ENCODE measurements at places on chromosomes 6 and 20. TPM values are rescaled to one million over a fixed set of nuclear protein-coding genes. Genes with fewer than 3 reads are reported as not detected.

DNA sequence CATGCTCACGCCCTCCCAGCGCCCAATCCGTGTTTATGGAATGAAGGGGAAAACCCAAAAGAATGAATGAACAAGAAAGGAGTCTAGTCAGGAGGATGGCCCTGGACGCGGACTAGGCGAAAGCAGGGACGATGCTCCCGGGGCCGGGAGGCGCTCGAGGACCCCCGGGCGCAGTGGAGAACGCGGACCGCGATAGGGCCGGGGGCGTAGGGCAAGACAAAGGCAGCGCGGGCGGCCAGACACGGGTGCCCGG, 758 bp downstream of the GCLC start:
- peak overlapping the region; percentile 86 for H3K27ac ChIP-seq
- peaks cover 15% of the 10 kb centered on the region for H3K4me1 ChIP-seq
- peak overlapping the region; percentile 79 for H3K4me3 ChIP-seq
- no peaks in the 10 kb centered on the region for H3K36me3 ChIP-seq
- H3K27me3 ChIP-seq: no peaks in the 10 kb centered on the region

DNA sequence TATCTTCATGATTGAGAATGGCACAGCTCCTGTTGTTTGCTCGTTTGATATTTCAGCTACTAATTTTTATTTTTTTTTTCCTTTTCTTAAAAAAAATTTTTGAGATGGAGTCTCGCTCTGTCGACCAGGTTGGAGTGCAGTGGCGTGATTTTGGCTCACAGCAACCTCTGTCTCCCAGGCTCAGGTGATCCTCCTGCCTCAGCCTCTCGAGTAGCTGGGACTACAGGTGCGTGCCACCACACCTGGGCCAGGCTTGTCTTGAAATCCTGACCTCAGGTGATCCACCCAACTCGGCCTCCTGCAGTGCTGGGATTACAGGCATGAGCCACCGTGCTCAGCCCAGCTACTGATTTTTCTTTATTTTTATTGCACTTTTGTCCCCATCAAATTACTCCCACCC, 150.2 kb upstream of the SIM1 start:
- no peak overlapping the region for H3K27ac ChIP-seq
- DNase-seq: no peak
- H3K27me3 ChIP-seq: no peaks in the 10 kb centered on the region
- H3K4me3 ChIP-seq: no peak overlapping the region
- H3K36me3 ChIP-seq: no peaks in the 10 kb centered on the region

DNA sequence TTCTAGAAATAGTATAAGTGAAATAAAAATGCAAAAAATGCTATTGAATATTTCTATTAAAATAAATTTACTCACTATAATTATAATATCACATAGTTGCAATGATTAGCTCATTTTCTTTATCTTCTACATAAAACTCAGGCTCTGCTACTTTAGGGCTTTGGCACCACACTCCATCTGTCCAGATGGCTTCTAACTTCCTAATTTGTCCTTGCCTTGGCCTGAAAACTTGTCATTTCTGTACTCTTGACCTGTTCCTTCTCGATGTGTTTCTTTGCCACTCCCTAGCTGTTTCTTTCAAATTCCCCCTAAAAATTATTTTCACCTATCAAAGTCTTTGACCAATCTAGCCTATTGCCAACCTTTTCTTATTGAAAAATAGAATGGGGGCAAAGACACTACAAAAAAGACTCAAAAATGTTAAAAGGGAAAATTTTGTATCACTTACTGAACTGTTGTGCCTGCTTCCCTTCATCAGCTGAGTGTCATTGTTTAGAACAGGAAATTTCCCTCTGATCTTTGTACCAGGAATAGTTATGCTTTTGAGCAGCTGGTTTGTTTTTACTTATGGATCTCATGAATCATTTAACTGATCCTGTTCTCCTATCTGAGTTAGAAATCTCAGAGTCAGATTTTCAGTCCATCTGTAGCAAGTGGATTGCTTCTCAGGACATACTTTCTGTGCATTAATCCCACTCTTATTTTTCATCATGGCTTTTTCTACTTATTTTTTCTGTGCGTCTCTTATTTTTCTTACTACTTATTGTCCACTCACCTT, 279.2 kb upstream of the CNR1 start:
- no peaks in the 10 kb centered on the region for H3K36me3 ChIP-seq
- no peaks in the 10 kb centered on the region for H3K27me3 ChIP-seq
- H3K4me1 ChIP-seq: no peaks in the 10 kb centered on the region
- DNase-seq: no peak
- H3K4me3 ChIP-seq: no peak overlapping the region

- no peak overlapping the region for H3K4me3 ChIP-seq
- H3K4me1 ChIP-seq: peaks cover 6% of the 10 kb centered on the region
- H3K36me3 ChIP-seq: peaks cover 3% of the 10 kb centered on the region
- no peak overlapping the region for H3K27ac ChIP-seq
- no peak for DNase-seq
- no peaks in the 10 kb centered on the region for H3K27me3 ChIP-seq
These were observed 427.4 kb downstream of the UTRN start for GRCh38 chr6:144712541-144712940.

GRCh38 chr20:39654171-39654570, 692.0 kb downstream of the DHX35 start:
- H3K27me3 ChIP-seq: no peaks in the 10 kb centered on the region
- H3K27ac ChIP-seq: no peak overlapping the region
- DNase-seq: no peak

DNA sequence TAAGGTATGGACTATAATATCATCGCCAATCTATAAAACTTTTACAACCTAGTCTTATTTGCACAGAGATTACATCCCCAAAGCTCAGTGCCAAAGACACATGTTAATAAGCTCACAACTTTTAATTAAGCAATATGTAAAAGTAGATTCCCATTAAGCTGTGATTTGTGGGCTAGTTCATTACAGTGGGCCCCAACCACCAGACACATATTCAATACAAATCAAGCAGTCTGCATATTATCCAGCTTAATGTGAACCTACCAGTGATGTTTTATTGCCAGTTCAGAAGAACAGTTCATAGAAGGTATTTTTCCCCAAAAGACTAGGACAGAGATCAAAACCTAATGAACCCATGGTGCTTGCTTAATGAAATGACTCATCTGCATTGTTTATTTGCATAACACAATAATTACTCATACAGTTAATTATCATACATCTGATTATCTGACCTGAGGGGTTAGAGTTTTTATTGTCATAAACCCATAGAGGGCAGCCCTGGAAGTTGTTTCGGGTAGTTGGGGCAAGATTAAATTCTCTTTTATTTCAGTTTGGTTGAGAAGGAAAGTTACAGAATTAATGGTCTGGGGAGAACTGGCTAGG, 831.0 kb downstream of the TFAP2A start:
- H3K4me3 ChIP-seq: no peak overlapping the region
- no peak for DNase-seq

The ETV7 gene
- total RNA-seq: 2.6 TPM

DNA sequence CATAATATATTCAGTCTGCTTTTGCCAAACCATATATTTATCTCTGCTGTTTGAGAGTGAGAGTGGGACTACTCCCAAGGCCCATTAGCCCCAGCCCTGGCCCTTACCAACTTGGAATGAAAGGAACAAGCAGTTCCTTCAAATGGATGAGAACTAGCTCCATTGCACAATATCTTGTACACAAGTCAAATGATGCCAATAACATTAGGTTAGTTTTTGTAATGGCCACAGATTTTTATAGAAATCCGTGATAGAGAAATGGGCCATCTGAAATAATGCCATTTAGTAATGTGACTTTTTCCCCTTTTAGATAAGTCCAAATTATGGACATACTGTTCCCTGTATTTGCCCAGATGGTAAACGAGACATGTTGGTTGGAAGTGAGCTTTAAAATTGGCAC, 117.0 kb downstream of the MAP3K7 start:
- H3K4me1 ChIP-seq: peaks cover 19% of the 10 kb centered on the region
- DNase-seq: no peak
- no peaks in the 10 kb centered on the region for H3K27me3 ChIP-seq
- no peaks in the 10 kb centered on the region for H3K36me3 ChIP-seq
- no peak overlapping the region for H3K27ac ChIP-seq

The ZBP1 gene
- total RNA-seq: 6.1 TPM

The HLA-DMB gene
- 13.5 TPM for total RNA-seq

Measured in thoracic aorta (tissue), 2 donors.